ENCODE measurements at places on chromosomes 4 and X.

GRCh38 chr4:78149751-78150542 lies 92.8 kb downstream of the FRAS1 start:
- no peak for DNase-seq

GRCh38 chr4:52157641-52158316 lies 106.7 kb downstream of the SPATA18 start:
- DNase-seq, result no peak

GRCh38 chr4:90317785-90318184 lies 190.6 kb downstream of the CCSER1 start:
- no peak for DNase-seq

- no peak for DNase-seq
These were observed 22.8 kb downstream of the CFAP99 start for GRCh38 chr4:2441393-2442174.

DNA sequence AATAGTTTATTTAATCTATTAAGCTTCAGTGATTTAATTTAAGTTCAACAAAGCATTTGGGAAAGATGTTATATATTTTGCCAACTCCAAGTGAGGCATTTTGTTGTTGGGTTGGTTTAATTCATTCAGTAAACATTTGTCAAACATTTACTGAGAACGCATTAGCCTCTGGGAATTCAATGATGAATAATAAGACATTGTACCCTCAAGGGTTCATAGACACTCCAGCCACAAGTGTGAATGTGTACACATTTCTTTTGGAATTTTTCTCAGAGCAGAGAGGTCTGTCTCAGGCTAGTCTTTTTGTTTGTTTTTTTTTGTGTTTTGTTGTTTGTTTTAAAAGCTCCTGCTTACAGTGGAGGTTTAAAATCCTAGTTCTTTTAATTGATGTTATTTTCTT lies 203.9 kb downstream of the SOWAHB start:
- DNase-seq, result no peak

DNA sequence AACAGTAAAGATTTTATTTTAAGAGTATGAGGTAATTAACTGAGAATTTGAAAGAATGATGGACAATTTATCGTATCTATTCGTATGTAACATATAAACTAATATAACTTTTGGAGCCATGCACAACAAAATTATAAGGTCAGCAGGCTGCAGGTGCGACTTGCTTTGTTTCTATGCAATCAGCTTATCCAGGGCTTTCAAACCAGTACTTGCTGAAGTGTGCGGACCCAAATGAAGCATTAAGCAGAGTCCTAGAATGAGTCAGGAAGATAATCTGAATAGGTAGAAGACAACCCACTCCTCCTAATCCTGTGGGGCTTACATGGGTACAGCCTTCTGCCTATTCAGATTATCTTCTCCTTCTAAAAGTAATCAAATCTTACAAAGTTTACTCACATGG lies 2.1 kb downstream of the NSD2 start:
- no peak for DNase-seq

GRCh38 chr4:95044324-95044837 lies 286.6 kb downstream of the BMPR1B start:
- DNase-seq, result no peak

DNA sequence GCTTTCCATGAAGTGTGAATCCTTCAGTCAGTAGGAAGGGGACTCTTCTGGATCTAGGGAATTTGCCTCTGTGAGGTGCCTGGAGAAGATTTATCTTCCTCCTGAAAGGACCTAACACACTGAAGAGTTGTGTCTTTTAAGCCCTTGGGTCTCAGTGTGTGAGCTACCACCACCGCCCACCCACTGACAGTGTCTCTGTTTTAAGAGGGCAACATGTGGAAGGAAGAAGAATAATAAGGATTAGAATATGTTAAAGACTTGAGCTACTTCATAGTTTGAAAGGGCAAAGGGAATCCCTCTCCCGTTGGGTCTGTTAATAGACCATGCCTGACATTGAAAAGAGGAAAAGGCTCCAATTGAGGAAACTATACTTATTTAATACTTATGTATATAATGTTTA lies 64.3 kb upstream of the TLR2 start:
- DNase-seq, result no peak

GRCh38 chr4:72975488-72975784 lies 94.1 kb downstream of the COX18 start:
- no peak for DNase-seq

GRCh38 chr4:60926624-60927023 lies 273.5 kb upstream of the ADGRL3 start:
- no peak for DNase-seq
